Left hindlimb (tissue), 1 donor: ENCODE measurements at places on chromosomes 7 and 10.

DNA sequence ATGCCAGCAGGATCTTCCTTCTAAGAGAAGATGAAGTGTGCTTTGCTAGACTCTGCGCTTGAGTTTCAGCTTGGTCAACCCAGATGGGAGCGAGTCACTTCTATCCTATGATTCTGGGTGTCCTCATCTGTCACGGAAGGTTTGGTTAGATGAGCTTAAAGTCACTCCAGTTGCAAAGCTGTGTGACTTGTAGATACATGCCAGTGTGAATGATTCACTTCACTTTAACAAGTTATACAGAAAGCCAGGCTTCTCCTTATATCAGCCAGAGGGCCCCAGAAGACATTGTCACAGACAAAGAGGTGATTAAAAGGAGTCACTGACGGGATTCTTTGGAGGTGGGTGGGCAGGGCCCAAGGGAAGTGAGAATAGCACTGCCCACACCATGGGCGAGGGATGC, 122.6 kb upstream of the PFKP start:
- no peak for DNase-seq

DNA sequence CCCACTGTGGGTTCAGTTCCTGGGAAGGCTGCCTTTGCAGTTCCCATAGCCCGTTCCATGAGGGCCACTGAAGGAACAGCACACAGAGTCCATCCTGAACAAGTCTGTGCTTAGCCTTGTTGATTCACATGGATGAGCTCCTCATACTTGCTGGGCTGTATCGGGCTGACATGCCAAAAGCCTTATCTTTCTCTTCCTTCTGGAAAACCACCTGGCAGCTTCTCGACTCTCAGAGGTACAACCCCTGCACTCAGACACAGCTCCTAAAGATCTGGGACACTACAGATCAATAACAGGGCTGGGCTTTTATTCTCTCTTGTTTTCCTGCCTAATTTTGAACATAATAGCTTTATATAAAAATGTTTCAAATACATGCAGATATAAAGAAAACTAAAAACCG, 667.2 kb downstream of the SDK1 start:
- DNase-seq: no peak

DNA sequence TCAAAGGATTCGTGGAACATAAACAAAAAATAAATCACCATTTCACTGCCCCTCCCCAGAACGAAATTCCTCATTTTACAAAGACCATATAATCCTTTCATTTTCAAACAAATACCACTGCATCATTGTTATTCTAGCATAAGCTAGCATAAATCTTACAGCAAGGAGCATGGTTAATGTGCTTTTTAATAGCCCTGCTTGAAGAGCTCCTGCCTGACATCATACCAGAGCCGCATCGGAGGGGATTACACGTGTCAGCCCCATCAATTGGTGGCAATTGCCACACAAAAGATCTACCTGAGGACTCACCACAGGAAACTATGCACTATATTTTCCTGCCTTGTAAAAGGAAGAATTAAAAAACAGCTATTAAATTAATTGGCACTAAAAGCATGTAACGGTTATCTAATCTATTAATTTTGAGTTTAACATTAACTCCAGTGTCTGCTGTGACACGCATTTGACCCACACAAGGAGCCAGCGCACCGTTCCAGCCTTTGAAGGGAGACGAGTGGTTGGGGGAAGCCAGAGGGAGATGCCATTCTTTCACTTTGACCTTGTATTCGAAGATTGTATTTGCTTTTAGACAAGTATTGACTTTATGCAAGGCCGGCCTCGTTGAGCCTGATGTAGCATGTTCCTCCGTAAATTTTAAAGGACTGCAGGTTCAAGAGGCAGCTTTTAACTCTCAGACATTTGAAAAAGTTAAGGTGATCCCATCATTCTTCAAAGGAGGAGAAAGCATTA, 261.1 kb upstream of the RNF32 start:
- no peak for DNase-seq

- DNase-seq: peak; percentile 51
Observed at GRCh38 chr7:129671266-129671665, 59.7 kb downstream of the NRF1 start.

DNA sequence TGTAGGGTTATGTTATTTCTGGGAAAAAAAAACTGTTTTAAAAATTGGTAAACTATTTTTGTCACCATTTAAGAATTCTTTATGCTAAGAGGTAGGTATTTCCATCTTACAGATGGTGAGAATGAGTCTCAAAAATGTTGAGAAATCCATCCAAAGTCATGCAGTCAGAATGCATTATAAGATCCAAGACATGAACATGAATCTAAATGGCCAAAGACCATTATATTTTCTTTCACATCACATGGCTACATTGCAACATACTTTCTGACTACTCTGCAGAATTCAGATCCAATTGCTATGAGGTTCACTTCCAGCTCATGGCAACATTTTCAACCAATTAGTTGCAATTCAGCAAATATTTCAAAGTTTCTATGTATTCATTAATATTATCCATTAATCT, 181.2 kb downstream of the TWIST1 start:
- DNase-seq: no peak

GRCh38 chr10:62261666-62262065, 7.0 kb downstream of the RTKN2 start:
- no peak for DNase-seq

DNA sequence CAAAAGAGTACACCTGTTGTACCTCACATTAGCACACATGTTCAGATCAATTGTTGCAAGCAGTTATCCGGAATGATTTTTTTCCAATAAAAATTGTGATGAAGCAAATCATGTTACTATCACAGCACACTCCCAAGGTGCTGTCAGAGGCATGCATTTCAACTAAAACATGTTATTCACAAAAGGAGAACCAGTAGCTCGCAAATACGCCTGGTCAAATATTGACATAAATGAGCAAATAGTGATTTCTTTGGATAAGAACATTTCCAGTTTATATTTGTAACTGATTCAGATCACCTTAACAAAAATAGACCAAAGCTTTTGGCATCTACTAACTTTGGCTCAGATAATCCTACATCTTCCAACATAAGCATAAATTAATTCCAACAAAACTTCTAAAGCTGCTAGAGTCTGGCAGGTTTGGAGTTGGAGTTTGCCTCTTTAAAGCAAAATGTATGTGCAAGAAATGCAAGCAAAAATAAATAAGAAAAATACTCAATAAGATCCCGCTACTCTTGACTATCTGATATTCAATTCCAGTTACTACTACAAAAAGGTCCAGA, 208.0 kb downstream of the SFMBT2 start:
- DNase-seq: no peak

DNA sequence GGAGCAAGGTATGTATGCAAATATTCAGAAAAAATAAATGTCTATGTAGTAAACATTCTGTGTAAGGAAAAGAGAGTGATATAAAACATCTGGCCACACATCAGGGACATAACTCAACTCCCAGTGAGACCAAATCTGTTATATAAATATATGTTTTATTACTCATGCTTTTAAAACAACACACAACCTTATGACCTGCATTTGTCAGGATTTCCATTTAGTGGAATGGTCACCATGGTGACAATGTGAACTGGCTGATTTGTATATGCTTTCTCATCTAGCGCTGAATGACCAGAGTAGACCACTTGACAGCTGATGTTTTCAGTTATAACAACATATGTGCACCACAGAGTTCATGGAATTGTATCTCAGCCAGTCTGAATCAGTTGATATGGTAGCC, 551.7 kb downstream of the HTR7 start:
- no peak for DNase-seq

DNA sequence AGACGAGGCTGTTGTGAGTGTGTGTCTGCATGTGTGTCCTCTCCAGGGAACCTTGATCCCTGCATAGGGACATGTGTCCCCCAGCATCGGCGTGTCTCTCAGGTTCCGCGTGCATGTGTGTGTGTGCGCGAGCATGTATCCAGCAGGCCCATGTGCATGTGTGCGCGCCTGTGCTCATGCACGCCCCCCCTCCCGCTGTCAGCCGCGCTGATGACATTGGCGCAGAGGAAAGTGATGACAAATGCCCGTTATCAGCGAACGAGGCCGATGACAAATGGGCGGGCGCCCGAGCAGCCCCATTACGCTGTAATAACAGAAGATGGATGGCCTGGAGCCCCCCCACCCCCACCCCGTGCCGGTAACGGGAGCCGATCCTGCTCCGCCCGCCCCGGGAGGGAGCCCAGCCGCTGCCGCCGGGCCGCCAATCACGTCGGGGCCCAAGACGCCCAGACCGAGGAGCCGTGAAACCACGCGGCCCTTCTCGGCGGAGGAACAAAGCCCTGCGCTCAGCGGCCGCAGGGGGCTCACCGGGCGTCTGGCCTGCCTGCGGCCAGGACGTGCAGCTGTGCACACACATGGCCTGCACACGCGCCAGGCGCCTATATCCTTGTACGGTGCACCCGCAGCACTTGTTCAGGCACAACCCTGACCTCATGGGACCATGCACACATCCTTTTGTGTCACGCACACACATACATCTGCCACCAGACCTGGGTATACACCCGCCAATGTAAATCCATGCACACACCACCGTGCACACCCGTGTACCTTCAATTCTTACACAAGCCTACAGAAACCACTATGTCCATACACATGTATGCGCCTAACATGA, 21.5 kb downstream of the POLL start:
- peak; percentile 43 for DNase-seq

GRCh38 chr7:11587048-11587447, 244.9 kb downstream of the THSD7A start:
- no peak for DNase-seq

GRCh38 chr10:42769673-42770072, 12.9 kb upstream of the BMS1 start:
- DNase-seq: no peak

DNA sequence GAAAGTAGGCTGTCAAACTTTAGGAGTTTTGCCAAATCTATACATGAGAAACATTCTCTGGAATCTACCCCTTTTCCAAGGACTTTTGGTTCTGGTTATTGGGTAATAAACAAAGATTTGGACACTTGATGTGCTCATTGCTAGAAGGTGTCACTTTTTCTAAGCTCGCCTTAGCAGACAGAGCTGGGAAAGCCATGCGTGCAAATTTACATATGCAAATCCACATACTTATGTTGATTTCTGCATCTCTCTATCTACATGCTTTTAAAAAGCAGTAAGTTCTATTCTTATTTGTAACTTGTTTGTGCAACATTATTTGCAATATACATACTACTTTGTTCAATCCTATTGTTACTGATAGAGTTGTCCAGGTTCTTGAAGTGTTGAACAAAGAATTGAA, 22.5 kb upstream of the GIMAP6 start:
- DNase-seq: no peak

- DNase-seq: no peak
Observed at GRCh38 chr7:66929935-66930334, 8.9 kb downstream of the TMEM248 start.

DNA sequence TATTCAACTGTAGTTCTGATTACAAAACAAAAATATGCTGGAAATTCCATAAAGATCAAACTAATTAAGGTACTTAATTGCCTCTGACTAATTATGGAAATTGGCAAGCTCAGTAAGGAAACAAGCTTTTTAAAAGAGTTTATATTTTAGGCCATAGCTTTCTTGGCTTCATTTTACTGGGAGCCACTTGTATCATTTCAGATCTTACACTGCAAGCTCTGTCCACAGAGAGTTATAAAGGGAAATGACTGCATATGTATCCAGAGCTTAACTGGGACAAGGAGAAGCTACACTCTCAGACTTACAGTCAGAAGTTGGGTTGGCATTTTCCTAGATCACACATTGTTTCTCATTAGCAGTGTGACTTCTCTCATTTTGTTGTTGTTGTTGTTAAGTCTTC, 92.4 kb downstream of the LRRN3 start:
- DNase-seq: no peak

DNA sequence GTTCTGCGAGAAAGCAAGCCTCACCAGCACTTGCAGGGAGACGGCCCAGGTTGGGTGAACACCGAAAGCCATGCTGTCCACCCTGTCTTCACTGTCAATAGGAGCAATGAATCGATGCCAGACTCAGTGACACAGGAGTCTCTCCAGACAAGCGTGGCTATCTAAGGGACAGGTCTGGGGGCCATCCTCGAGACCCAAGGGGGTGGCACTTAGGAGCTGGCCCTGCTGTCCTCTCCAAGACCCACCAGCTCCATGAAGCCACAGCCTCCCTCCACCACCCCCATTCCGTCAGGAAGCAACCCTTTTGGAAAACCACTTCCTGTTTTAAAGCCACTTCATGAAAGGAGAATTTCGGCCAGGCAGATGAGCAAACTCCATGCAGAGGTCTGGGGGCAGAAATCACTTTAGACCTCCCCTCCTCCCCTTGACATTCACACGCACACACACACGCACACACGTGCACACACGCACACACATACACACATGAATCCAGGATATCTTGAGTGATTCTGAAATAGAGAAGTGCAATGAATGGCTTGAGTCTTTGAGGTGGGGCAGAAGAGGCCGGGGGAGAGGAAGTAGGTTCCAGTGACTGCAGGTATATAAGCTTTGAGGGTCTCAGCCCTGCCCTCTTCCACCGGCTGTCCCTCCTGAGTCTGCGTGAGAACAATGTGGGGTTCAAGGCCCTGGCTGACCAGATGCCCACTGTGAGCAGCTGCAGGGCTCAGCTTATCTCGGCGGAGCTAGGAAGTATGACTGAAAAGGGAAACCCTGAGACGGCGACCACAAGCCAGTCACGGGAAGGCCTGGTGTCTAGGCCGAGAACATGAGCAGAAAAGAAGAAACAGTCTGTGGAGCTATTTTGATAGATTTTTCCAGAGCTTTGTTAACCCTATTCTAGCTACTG, 25.0 kb downstream of the RGS10 start:
- DNase-seq: no peak

DNA sequence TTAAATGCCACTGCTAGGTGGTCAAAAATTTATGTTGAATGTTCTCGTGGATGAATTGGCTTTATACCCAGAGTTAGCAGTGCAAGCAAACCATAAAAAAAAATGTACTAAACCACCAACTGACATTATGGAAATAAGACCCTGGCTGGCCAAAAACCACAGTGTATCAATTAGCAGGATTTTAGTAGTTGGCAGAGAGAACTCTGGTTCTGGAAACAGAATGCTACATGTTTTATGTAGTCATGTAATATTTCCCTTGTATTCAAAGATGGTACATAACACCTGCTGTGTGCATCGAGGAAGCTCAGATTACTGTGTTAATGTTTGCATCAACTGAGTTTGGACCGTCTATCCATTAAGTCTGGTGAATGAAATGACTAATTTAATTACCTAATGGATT, 618.5 kb downstream of the CCSER2 start:
- DNase-seq: no peak

DNA sequence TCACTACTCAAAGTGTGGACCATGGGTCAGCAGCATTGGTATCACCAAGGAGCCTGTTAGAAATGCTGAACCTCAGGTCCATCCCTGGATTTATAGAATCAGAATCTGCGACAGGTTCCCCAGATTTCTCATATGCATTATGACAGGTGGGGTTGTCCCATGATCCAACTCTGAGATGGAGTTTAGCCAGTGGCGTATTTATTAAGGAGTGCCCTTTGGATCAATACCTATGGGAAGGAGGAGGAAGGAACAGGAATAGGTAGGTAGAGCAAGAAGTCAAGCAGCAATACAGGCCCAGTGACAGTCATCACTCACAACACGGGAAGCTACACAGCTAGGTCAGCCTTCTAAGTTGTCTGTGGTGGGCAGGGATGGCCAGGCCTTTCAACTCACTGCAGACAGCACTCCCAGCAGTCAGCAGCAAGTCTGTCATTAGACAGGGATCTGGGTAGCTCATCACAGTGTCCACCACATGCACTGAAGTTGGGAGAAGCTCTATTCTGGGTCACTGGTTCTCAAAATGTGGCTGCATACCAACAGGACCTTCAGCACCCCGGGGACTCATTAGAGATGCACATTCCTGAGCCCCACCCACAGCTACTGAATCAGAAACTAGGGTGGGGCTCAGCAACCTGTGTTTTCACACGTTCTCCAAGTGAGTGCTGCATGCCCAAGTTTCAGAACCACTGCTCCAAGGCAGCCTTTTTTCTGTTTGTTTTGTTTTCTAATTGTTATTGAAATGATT, 532.3 kb upstream of the GALNT17 start:
- DNase-seq: no peak
